ENCODE measurements at places on chromosomes 5 and 9.

DNA sequence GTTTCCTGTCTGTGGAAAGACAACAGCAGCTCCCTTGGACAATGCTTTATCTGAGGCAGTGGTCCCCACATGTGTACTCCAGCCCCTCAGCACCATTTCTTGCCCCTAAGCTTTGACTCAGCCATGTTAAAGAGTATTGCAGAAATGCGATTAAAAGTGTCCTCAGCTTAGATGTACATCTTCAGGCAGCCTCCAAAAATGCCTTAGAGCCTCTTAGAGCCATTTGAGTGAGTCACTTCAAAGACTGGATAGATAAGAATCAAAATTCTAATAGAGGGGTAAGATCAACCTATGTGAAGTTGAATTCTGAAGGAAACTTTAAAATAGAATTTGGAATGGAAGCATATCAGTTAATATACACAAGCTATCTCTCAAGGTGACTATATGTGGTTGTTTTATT is 296.3 kb downstream of the ADAMTS6 start:
- DNase-seq: no peak

- DNase-seq: no peak
Measured at GRCh38 chr5:133687212-133688061, 75.1 kb upstream of the FSTL4 start.

GRCh38 chr9:136110082-136111061 is 8.3 kb downstream of the TMEM250 start:
- no peak for DNase-seq

GRCh38 chr9:92740969-92741368 is 23.7 kb downstream of the BICD2 start:
- no peak for DNase-seq

DNA sequence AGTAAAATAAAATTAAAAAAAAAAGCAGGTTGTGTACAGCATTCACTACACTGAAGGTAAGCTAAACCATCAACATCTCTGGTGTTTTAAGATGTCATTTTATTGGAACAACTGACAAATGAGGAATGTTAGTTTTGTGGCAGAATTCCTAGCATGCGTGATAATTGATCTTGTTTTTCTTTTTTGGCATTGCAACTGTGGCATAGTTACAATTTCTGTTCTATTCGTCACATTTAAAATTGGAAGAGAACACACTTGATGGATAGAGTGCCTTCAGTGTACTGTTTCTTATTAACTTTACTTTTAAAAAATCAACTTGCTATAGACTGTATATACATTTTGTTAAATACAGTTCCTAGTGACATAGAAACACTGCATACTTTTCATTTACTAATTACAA is 43.6 kb upstream of the TNFSF15 start:
- no peak for DNase-seq
